ENCODE measurements at places on chromosomes 16 and 17. TPM values are rescaled to one million over a fixed set of nuclear protein-coding genes. Genes with fewer than 3 reads are reported as not detected.

CTRB1 gene
- not detected for total RNA-seq

PRDM7 gene
- not detected for total RNA-seq

DNA sequence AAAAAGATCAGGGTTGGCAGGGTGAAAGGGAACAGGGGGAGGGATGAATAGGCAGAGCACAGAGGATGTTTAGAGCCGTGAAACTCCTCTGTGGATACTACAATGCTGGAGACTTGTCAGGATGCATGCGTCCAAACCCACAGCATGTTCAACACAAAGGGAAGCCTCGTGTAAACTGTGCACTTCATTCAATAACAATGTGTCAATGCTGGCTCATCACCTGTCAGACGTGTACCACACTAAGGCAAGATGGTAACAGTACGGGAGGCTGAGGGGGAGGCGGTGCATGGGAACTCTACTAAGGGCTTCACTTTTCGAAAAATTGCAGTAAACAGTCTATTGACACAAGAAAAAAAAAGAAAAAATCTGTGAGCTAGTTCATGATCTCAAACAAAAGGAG, 63.7 kb downstream of the C16orf95 start:
- DNase-seq = no peak

DNA sequence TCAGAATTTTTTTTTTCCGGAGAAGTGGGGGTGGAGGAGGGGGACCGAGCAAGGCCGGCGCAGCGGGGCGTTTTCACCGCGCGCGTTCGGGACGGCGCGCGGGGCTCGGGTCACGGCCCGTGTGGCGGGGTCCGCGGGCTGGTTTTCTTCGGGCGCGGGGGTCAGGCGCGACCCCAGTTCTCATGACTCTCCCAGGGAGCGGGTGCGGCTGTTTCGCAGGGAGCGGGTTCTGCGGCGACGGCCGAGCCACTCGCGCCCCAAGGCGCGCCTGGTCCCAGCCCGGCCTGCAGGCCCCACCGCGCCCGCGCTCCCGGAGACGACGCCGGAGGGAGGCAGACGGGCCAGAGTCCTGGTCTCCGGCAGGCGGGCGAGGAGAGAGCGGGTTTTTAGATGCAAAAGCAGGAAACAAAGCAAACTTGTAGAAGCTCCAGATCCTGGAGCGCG, 1.0 kb downstream of the BAHCC1 start:
- no peak for DNase-seq

GRCh38 chr16:28258567-28258966, 33.8 kb upstream of the SBK1 start:
- DNase-seq = no peak

GRCh38 chr17:4009186-4009785, 45.0 kb upstream of the ATP2A3 start:
- no peak for DNase-seq

GRCh38 chr16:69531988-69532387, 33.8 kb upstream of the NFAT5 start:
- DNase-seq = no peak

- no peak for DNase-seq
These were observed 128.2 kb downstream of the USP22 start for GRCh38 chr17:20914658-20915057.

- DNase-seq = no peak
These were observed 1.1 kb downstream of the ELOB start for GRCh38 chr16:2775765-2776499.

GRCh38 chr16:57645691-57646387, 17.4 kb downstream of the ADGRG1 start:
- no peak for DNase-seq

DNAH9 gene
- total RNA-seq = 1.5 TPM

DNA sequence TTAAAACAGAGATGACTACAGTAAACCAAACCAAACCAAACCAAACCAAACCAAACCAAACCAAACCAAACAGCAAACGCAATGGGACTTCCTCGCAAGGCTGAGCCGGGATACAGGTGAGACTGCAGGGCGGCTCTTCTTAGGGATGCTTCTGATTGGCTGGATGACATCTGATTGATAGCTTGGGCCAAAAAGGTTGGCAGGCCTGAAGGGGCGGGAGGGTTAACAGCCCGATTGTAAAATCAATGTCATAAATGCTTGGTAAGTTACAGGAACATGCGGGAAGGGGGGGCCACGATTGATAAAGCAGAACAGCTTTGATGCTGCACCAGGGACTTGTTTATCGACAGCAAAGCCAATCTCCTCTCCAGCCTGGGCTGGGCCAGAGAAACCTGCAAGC, 86.1 kb downstream of the ZFHX3 start:
- no peak for DNase-seq

- DNase-seq = no peak
These were observed 51.3 kb downstream of the ADCY9 start for GRCh38 chr16:4064950-4065352.

DNA sequence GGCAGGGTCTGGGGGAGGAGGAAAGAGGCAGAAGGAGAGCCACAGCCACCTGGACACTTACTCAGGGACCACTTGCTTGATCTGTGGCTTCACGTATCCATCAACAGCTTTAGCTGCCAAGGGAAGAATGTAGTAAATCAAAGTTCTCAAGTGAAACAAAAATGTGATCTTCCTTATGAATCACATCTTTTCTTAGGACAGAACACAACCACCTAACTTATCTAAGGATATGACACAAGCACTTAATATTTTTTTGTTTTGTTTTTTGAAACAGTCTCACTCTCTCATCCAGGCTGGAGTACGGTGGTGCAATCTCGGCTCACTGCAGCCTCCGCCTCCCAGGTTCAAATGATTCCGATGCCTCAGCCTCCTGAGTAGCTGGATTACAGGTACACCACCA, 8.4 kb upstream of the GHDC start:
- DNase-seq = no peak

DNA sequence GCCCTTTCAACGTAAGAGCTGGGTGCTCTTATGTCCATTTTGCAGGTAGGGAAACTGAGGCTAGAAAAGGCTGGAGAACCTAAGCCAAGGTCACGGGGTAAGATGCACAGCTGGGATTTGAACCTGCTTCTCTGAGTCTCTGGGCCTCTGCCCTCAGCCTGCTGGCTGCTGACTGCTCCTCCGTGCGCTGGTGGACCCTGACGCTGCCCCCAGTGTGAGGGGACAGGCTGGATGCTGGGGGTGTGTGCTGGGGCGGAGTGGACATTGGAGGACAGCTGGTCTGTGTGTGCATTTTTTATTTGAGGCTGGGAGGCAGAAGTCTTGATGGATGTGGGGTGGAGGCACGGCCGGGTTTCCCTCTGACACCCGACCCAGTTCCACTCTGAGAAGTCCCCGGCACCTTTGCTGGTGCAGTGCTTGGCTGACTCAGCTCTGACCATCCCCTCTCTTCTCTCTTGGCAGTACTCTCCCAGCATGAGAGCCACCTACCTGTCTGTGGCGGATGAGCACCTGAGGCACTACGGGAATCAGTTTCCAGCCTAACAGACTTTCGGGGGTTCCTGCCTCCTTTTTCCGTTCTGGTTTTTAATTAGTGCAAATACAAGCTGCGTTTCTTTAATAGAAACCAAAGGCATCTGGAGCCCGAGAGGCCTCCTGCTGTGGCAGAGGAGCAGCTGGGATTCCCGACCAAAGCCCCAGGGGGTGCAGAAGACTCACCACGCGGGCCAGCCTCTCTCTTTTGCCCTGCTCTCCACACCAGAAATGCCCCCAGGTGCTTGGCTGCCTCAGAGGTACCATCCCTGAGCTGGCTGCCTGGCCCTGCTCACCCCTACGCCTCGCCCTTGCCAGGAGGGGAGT, 14.1 kb upstream of the DNAI2 start:
- DNase-seq = no peak

PIMREG gene
- total RNA-seq = 15.4 TPM

CD300LB gene
- total RNA-seq = not detected

CREBBP gene
- 146 TPM for total RNA-seq

GRCh38 chr17:81910840-81911276, 341 bp downstream of the PCYT2 start:
- no peak for DNase-seq

GRCh38 chr17:50145532-50146229, 4.8 kb downstream of the PPP1R9B start:
- DNase-seq = no peak

DNA sequence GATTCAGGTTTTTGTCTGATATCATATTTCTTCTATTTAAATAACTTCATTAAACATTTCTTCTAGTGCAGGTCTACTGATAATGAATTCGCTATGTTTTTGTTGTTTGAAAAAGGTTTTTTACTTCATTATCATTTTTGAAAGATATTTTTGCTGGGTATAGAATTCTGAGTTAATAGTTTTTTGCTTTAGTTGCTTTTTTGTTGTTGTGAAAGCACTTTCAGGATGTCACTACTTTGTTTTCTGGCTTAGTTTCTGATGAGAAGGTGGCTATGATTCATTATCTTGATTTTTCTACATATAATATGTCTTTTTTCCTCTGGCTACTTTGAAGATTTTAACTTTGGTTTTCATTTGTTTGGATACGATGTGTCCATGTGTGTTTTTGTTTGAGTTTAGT, 3.5 kb downstream of the ZFP1 start:
- DNase-seq = no peak

Measured in progenitor cell of endocrine pancreas (in vitro differentiated cells).